ENCODE measurements at places on chromosomes 16 and 17. TPM values are rescaled to one million over a fixed set of nuclear protein-coding genes. Genes with fewer than 3 reads are reported as not detected.

Gene EPN3
- 0.15 TPM for total RNA-seq

Gene METTL9
- 154 TPM for total RNA-seq

Gene TAT
- total RNA-seq = not detected

Gene NOTUM
- not detected for total RNA-seq

Gene TMC5
- total RNA-seq = not detected

Gene ALOX15B
- total RNA-seq = under 0.01 TPM

Gene NAE1
- 57.8 TPM for total RNA-seq

Gene GAST
- not detected for total RNA-seq

Gene ITGAL
- not detected for total RNA-seq

Gene ARL16
- 48.9 TPM for total RNA-seq

Gene HNF1B
- not detected for total RNA-seq

Gene NTN1
- under 0.01 TPM for total RNA-seq

Gene VAT1L
- 7.6 TPM for total RNA-seq

Gene CACNA1H
- total RNA-seq = 0.59 TPM

Gene PRSS53
- total RNA-seq = 2.1 TPM

Gene CACNG3
- not detected for total RNA-seq

Gene KRTAP3-1
- total RNA-seq = not detected

Gene DBNDD1
- 2.2 TPM for total RNA-seq

Gene IL34
- total RNA-seq = 0.84 TPM

Gene MIS12
- total RNA-seq = 13.8 TPM

Gene STX8
- 46.2 TPM for total RNA-seq

Gene CYB561
- 7.2 TPM for total RNA-seq

Gene C16orf74
- 6.1 TPM for total RNA-seq

Gene SNX20
- total RNA-seq = not detected

Gene CDH13
- total RNA-seq = 34.8 TPM

Gene CCL16
- total RNA-seq = not detected

Gene YBX2
- not detected for total RNA-seq

Gene CD300LB
- not detected for total RNA-seq

Gene MGAT5B
- 0.50 TPM for total RNA-seq

Gene ABCA3
- 0.34 TPM for total RNA-seq

Gene ASPA
- total RNA-seq = under 0.01 TPM

Gene HS3ST6
- not detected for total RNA-seq

Gene OR2C1
- not detected for total RNA-seq

Gene ADAD2
- not detected for total RNA-seq

Gene NTN3
- 0.15 TPM for total RNA-seq

Gene ANKRD40CL
- total RNA-seq = not detected

Gene SLC5A2
- total RNA-seq = not detected

Gene KRTAP4-9
- total RNA-seq = not detected

Gene GNG13
- not detected for total RNA-seq

Gene CTRB1
- not detected for total RNA-seq

Gene CHST5
- under 0.01 TPM for total RNA-seq

Gene DRC3
- total RNA-seq = 0.59 TPM

Gene GLIS2
- 3.3 TPM for total RNA-seq
